Daoy (cell line): ENCODE measurements at places on chromosomes 5 and 9.
A peak's percentile ranks its signal among the peaks of the same experiment; 100 is the strongest.

DNA sequence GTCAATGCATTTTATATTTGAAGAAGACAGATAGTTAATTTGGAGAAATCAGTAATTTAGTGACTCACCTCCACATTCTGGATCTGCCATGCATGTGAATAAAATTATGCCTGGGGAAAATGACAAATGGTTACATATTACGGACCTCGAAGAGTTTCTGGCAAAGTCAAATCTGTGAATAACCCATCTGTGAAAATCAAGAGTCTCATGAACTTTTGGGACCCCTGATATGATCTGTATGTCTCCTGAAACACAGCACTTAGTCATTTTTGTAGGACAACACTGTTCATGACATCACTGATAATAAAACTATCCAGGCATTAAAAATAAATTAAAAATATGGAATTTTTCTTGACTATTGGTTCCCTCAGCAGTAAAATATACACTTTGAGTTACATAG lies 584.5 kb downstream of the TLE4 start:
- no peak for DNase-seq

DNA sequence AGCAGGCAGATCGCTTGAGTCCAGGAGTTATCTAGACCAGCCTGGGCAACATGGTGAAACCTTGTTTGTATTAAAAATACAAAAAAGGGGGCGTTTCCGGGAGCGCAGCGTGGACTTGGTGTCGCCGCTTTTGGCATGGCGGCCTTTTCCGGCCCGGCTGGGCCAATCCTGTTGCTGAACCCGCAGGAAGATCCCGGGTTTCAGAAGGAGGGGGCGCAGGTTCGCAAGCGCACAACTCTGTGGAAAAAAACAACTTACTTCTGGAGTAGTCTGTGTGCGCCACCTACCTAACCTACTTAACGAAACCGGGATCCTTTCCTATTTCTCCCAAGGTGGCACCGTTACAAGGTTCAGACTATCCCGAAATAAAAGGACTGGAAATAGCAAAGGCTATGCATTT lies 198.6 kb downstream of the MSX2 start:
- peak; percentile 26 for DNase-seq

- no peak for DNase-seq
These were observed 49.3 kb downstream of the GADD45G start for GRCh38 chr9:89654025-89654662.

GRCh38 chr9:98708103-98708932 lies 417 bp downstream of the GABBR2 start:
- peak; percentile 27 for DNase-seq

GRCh38 chr5:82560561-82560960 lies 282.4 kb upstream of the RPS23 start:
- DNase-seq: no peak

GRCh38 chr9:89178830-89179539 lies 367 bp upstream of the SHC3 start:
- no peak for DNase-seq

- DNase-seq: no peak
These were observed 599.9 kb downstream of the RAB3C start for GRCh38 chr5:59182760-59183159.

GRCh38 chr9:136665704-136666371 lies 3.1 kb downstream of the EGFL7 start:
- peak; percentile 50 for DNase-seq

- DNase-seq: no peak
These were observed 64.8 kb downstream of the SMIM23 start for GRCh38 chr5:171850324-171850947.

DNA sequence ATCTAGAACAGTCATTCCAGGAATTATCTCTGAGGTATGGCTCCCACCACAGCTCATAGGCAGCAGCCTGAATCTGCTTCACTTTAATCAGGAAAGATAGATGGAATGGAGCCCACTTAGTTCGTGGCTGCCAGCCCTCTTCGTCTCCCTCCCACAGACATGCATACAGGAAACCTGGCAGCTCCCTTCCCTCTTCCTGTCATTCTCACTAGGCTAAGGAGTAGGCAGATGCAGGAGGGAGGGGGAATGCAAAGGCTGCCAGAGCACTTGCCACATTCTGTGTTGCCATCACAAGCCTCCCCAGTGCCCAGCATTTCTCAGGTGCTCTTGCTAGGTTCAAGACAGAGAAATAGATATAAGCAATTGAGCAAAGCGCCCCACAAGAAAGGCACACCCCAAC lies 378.9 kb downstream of the ELAVL2 start:
- DNase-seq: no peak

GRCh38 chr9:75088646-75089372 lies 495 bp downstream of the OSTF1 start:
- DNase-seq: peak; percentile 58
